GM12878 (cell line): ENCODE measurements at places on chromosomes 5 and 9. TPM values are rescaled to one million over a fixed set of nuclear protein-coding genes. Genes with fewer than 3 reads are reported as not detected.

The PRKACG gene
- polyA plus RNA-seq, result not detected in 2 replicates

The POLE3 gene
- 78.1 and 98.3 TPM in 2 replicates for polyA plus RNA-seq

The ADAMTSL2 gene
- polyA plus RNA-seq, result not detected in 2 replicates

The MSMP gene
- 0.90 and 1.5 TPM in 2 replicates for polyA plus RNA-seq

The FOCAD gene
- 39.2 and 45.9 TPM in 2 replicates for polyA plus RNA-seq

The RETREG1 gene
- polyA plus RNA-seq, result 6.0 and 8.0 TPM in 2 replicates

The SETX gene
- 21.7 and 23.4 TPM in 2 replicates for polyA plus RNA-seq

The PRR16 gene
- not detected in 2 replicates for polyA plus RNA-seq

The TBC1D9B gene
- 33.4 and 34.9 TPM in 2 replicates for polyA plus RNA-seq

The PCDHB11 gene
- polyA plus RNA-seq, result not detected in 2 replicates

The C8G gene
- polyA plus RNA-seq, result 0.42 TPM in 1 of 2 replicates, not detected in the other

The CDO1 gene
- not detected in 2 replicates for polyA plus RNA-seq

The LCN12 gene
- 0.19 and 0.44 TPM in 2 replicates for polyA plus RNA-seq

The LCN10 gene
- 0.39 and 0.69 TPM in 2 replicates for polyA plus RNA-seq

The STK32A gene
- not detected in 2 replicates for polyA plus RNA-seq

The SPATA31A3 gene
- polyA plus RNA-seq, result not detected in 2 replicates

The ESM1 gene
- polyA plus RNA-seq, result not detected in 2 replicates

The SLC36A3 gene
- polyA plus RNA-seq, result not detected in 2 replicates

The UBE2B gene
- polyA plus RNA-seq, result 179 and 196 TPM in 2 replicates

The FOXD1 gene
- polyA plus RNA-seq, result not detected in 2 replicates
